IMR-90 (cell line): ENCODE measurements at places on chromosomes 3 and 15. TPM values are rescaled to one million over a fixed set of nuclear protein-coding genes. Genes with fewer than 3 reads are reported as not detected.

DNA sequence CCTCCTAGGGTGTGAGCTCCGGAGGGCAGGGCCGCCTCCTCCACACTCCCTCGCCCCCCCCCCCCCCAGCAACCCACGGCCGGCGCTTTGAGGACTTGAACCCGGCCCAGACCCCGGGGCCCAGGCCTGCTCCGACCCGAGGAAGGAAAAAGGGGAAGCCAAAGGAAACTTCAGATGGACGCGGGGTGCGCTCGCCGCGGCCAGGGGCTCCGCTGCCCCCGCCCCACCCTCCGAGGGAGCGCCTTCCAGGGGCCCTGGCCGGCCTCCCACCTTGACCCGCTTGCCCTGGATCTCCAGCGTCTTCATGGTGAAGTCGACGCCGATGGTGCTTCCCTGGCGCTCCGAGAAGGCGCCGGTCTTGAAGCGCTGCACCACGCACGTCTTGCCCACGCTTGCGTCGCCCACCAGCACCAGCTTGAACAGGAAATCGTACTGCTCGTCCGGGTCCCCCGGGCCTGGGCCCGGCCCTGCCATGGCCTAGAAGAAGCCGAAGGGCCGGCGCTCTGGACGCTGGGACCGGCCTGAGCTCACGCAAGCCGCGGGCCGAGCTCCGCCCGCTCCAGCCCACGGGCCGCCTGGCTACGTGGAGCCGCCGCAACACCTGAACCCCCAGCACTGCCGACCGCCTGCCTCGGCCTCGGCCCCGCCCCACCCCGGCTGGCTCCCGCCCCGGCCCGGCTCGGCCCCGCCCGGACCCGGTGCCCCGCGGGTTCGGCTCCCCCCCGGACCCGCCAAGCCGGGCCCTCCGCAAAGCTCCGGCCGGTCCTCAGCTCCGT, 400 bp downstream of the RAB43 start:
- DNase-seq = peak; percentile 26

- DNase-seq = no peak
Measured at GRCh38 chr15:75178938-75179745, 22.5 kb upstream of the C15orf39 start.

DNA sequence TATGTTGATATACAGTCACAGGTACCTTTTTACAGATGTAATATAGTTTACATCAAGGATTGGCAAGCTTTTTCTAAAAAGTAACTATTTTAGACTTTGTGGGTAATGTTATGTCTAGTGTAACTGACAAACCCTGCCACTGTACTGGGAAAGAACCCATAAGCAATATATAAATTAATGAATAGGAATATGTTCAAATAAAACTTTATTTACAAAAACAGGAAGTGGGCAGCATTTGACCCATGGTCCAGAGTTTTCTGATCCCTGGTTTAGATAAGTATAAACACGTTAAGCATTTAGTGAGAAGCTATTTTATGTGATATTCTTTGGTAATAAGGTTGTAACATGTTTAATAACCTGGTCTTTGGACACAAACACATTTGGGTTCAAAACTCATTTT, 915.2 kb upstream of the ROBO1 start:
- DNase-seq = no peak

- no peak for DNase-seq
Measured at GRCh38 chr3:111681661-111682426, 86.7 kb upstream of the ZBED2 start.

GRCh38 chr3:126536126-126536525, 12.2 kb downstream of the CHST13 start:
- DNase-seq = no peak

DNA sequence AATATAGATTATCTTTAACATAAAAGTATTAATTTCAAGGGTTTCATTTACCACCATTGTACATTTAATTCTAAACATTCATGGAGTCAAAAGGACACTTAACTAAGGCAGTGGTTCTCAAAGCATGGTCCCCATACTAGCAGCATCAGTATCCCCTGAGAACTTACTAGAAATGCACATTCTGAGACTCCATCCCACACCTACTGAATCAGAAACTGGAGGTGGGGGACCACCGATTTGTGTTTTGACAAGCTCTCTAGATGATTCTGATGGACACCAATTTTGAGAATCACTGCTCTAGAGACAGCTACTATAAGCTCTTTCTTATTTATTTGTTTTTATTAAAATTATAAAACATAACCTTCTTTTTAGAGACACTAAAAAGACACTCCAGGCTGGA, 34.0 kb downstream of the SENP5 start:
- DNase-seq = no peak

DNA sequence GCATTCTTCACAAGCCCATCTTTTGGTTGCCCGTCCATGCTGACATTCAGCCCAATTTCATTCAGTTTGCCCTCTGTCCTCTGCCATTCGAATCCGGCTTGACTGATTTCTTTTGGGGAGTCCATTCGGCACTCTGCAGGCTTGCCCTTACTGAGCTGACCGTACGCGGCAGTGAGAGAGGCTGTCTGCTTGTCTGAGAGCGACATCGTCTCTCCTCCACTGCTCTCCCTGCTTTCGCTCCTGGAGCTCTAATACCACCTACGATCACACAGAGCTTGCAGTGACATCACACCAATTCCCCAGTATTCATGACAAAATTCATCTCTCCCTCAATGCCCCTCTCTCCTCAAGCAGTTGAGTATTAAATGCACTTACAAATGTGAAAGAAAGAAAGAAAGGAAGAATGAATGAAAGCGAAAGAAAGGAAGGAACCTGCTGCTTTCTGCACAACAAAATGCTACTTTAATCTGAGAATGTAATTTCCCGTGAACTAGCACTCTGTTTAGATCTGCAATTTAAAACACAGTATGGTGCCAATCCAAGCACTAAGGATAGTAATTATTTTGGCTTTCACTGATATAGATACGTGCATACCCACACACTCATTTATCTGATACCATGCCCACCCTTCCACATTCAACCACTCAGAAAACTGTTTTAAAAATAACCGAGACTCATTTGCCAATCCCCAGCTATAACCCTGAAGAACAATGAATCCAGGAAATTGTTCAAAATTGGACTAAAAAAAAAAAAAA, 89.5 kb downstream of the DHX30 start:
- DNase-seq = no peak

- DNase-seq = peak; percentile 90
Measured at GRCh38 chr3:8519156-8519555, 17.5 kb downstream of the LMCD1 start.

GRCh38 chr15:52537459-52537858, 8.8 kb upstream of the MYO5A start:
- no peak for DNase-seq

DNA sequence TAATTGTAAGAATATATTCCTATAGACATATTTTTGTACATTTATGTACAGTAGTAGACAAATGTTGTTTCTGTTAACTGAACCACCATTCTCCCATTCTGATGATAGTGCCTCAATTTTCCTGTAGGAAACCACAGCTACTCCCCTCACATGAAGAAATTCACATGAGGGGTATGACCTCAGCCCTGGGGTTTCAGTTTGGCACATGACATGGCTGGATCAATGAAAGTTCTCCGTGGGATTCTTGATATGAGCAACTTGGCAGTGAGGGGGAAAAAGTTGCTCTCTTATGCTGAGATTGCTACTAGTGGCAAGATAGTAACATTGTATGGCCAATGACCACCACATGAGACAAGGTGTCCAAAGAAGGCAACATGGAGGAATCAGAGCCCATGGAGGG, 1090.3 kb upstream of the CFAP20DC start:
- DNase-seq = no peak

GRCh38 chr15:27182561-27183110, 211.7 kb downstream of the GABRG3 start:
- no peak for DNase-seq

DNA sequence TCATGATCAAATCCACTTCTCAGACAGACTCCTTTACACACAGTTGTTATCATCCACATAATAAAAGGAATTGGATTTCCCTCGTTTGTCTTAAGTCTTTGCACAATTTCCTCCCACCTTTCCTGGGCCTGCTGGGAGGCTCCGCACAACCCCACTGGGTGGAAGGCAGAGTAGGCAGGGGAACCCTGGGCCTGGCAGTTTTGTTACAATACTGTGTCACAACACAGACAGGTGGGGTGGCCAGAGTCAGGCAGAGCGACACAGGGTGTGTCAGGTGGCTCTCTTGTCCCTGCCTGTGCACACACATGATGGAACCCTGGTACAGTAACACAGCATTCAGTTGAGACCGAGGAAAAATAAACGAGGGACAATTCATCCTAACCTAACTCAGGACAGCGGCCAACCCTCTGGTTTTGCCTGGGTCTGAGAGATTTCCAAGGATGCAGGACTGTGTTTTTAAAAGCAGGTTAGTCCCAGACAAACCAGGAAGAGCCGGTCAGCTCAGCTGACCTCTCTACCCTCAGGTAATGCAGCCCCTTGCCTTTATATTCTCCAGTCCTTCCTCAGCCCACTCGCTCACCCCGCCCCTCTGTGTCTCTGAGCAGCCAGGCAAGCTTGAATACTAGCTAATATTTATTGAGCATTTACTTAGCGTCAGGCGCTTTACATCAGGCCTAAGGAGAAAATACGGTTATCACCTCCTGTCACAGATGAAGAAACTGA, 8.8 kb upstream of the FAM174B start:
- no peak for DNase-seq

DNA sequence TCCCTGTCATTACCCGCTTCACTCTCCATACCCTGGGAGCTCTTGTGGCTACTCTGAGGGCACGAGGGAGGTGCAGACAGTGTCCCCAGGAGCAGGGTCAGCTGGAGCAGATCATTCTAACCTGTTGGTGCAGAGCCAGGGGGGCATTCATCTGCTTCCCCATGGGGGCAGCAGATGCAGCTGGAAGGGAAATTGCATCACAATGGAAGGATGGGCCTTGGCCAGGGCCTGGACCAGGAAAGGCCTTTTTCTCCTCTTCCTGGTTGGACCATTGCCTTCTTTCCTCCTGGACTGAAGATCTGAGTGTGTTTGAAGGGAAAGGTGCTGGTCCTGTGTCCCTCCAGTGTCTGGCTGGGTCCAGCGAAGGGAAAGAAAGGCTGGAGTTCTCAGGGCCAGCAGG, 55.7 kb downstream of the EPHB1 start:
- no peak for DNase-seq

- DNase-seq = no peak
Measured at GRCh38 chr3:115336836-115337235, 189.7 kb upstream of the ZBTB20 start.

DNA sequence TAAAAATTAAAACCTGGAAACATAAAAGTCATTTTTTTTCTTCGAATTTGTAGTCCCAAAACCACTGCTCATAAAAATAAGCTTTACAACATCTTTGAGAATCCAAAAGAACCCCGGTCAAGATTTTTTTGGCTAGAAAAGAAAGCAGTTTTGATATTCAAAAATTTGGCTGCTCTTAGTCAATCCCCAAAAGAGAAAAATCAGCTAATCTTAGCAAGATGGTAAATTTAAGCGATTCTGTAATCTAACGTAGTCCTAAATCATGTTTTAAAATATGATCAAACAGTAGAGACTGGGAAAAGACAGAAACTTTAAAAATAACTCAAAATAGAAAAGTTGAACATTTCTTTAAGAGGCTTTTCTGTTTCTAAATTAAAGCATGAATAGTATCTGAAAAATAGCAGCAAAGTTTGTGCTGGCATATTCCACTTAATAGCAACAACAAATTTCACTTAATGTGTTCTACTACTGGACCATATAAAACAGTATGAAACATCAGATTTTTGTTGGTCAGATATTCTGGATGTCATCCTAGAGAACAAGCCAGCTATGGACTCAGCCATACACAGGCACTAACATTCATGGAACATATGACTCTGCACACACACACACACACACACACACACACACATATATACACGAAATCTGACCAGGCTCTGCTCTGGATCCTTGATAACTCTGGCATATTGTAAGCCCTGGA, 19.1 kb upstream of the NR2F2 start:
- DNase-seq = no peak

- DNase-seq = no peak
Measured at GRCh38 chr15:71167445-71168165, 52.3 kb downstream of the THSD4 start.

DNA sequence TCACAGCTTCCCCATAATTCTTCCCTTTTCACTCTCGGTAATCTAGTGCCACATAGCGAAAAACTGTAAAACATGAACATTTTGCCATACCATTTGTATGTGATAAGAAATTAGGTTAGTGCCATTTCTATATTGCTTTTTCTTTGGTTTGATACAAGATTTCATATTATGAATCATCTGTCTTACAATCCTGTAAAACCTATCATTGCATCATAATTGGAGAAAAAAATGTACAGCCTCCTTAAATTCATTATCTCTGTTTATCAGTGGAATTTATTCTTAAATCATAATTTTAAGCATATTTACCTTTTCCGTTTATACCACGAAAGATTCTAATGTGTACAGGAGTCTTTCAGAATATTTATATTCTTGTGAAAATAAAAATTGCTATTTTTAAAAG, 23.8 kb downstream of the SEC62 start:
- DNase-seq = no peak

DNA sequence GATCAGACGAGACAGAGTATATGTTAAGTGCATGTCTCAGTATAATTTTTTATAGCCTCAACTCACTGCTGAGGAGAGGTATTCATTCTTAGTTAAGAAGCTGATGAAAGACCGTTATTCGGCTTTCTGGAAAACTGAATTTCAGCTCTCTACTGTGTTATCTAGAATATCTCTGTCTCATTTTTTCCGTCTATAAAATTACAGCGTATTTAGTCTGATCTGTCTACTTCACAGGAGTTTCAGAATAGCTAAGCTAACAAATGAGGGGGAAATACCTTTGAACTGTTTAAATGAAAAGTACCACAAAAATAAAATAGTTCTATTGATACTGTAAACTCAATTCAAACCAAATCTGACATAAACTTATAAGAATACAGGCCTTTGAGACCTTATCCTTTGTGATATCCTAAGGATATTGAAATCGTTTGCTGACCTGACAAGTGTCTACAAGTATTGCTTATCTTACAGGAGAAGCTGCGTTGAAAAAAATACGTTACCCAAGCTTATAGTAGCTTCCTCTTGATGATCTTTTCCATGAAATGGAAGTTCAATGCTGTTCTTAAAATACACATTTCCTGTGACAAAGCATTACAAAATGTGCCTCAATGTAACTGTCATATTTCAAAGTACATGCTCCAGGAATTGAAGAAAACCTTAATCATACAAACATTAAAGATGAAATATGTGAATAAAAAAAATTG, 104.6 kb downstream of the IL1RAP start:
- DNase-seq = peak; percentile 11

- DNase-seq = no peak
Measured at GRCh38 chr3:43606284-43606683, 15.5 kb downstream of the ANO10 start.

Gene VPS8
- polyA plus RNA-seq = 13.1 and 14.0 TPM in 2 replicates

Gene TMEM158
- 16.4 and 23.3 TPM in 2 replicates for polyA plus RNA-seq

Gene ATP13A5
- not detected in 2 replicates for polyA plus RNA-seq

Gene PRRT3
- 4.1 and 4.2 TPM in 2 replicates for polyA plus RNA-seq
